ENCODE measurements at places on chromosomes 6 and 20. TPM values are rescaled to one million over a fixed set of nuclear protein-coding genes. Genes with fewer than 3 reads are reported as not detected.
A peak's percentile ranks its signal among the peaks of the same experiment; 100 is the strongest.

DNA sequence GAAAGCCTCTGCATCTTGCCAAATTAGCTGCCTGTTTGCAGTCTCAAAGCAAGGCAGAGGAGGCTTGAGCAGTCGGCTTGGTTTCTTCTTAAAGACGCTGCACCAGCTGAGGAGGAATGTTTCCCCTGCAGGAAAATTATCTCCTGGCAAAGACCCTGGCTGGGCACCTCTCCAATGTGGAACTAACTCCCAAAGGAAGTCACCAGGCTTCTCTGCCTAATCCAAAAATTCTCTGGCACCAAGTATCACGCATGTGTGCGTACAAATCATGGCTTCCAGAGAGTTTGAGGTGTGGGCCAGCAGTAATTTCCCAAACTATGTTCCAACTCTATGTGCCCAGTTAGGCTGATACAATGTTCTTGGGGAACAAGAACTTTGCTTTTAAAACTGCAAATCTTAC lies 176.2 kb downstream of the KIF16B start:
- no peaks in the 10 kb centered on the region for H3K36me3 ChIP-seq
- no peak overlapping the region for H3K27ac ChIP-seq
- H3K27me3 ChIP-seq = no peaks in the 10 kb centered on the region
- peaks cover 4% of the 10 kb centered on the region for H3K4me1 ChIP-seq
- peak; percentile 57 for DNase-seq
- no peak overlapping the region for H3K4me3 ChIP-seq

DNA sequence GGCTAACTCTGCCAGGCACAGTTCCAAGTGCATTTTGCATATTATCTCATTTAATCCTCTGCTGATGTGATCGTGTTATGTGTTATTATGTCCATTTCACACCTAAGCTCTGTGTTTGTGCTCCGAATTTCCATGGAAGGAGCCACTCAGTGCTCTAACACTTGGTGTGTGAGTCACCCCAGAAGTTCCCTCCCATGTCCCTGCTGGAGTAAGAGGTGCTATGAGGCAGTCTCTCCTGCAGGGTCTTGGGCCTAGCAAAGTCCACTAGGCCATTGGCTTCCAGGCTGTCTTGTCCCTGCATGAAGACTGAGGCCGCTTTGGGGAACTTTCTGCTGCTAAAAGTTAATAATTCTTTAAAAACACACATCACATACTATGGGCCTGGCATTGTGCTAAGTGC lies 405.9 kb upstream of the SULF2 start:
- no peak for DNase-seq
- no peak overlapping the region for H3K27ac ChIP-seq
- no peaks in the 10 kb centered on the region for H3K27me3 ChIP-seq
- H3K4me3 ChIP-seq = no peak overlapping the region

DNA sequence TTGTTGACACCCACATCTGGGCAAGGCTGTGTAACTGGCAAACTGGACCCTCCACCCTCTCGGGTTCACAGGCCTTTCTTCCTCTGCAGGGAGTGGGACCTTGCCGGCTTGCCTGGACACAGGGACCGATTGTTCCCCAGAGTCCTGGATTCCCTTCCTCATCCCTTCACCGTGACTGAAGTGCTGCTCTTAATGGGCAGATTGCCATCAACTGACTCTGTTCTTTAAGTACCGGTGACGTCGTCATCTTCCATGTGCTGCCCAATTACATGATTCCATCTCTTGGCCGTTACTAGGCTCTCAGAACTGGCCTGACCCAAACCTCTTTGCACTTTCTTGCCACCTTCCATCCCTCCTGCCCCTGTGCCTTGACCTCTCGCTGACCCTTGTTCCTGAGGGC lies 85.4 kb downstream of the EYA4 start:
- DNase-seq = peak; percentile 7
- H3K4me1 ChIP-seq = no peaks in the 10 kb centered on the region
- no peak overlapping the region for H3K4me3 ChIP-seq
- no peak overlapping the region for H3K27ac ChIP-seq
- H3K27me3 ChIP-seq = no peaks in the 10 kb centered on the region
- H3K36me3 ChIP-seq = no peaks in the 10 kb centered on the region

DNA sequence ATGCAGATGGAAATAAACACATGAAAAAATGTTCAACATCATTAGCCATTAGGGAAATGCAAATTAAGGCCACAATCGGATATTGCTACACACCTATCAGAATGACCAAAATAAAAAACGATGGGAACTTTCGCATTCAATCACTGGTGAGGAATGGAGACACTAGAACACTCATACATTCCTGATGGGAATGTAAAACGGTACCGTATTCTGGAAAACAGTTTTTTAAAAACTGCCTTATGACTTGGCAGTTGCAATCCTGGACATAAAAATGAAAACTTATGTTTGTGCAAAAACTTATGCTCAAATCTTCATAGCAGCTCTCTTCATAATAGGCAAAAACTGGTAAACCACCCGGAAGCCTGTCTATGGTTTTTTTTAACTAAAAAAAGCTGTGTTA lies 146.0 kb downstream of the CEBPB start:
- H3K4me3 ChIP-seq = no peak overlapping the region
- no peaks in the 10 kb centered on the region for H3K36me3 ChIP-seq
- H3K27ac ChIP-seq = no peak overlapping the region
- no peak for DNase-seq
- H3K4me1 ChIP-seq = peaks cover 6% of the 10 kb centered on the region
- no peaks in the 10 kb centered on the region for H3K27me3 ChIP-seq

- H3K4me1 ChIP-seq = no peaks in the 10 kb centered on the region
- H3K27ac ChIP-seq = no peak overlapping the region
- no peak for DNase-seq
- H3K36me3 ChIP-seq = no peaks in the 10 kb centered on the region
Observed at GRCh38 chr6:74872754-74873476, 332.9 kb downstream of the COL12A1 start.

Gene FAM184A
- polyA plus RNA-seq = 103 TPM

Gene CLVS2
- polyA plus RNA-seq = 0.25 TPM
